ENCODE measurements at places on chromosomes 3 and 15.

DNA sequence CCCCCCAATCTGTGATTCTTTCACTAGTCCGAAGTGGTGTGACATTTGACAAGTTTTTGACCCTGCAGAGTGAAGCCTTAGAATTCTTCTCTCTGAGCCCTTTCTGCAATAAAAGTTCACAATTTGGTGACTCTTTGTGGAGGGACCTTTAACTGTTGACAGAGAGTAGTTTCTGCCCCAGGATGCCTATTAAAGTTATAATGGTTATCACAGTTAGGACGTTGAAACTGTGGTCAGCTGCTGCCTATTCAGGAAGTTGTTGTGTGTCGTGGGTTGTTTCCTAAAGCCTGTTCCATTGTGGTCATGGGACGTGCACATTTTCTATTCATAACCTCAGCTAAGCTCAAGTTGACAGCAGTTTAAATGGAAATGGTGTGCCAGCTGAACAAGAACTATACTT is 274.5 kb downstream of the NEK10 start:
- no peak for DNase-seq

- no peak for DNase-seq
These were observed 15.3 kb upstream of the SMAD3 start for GRCh38 chr15:67050062-67050461.

DNA sequence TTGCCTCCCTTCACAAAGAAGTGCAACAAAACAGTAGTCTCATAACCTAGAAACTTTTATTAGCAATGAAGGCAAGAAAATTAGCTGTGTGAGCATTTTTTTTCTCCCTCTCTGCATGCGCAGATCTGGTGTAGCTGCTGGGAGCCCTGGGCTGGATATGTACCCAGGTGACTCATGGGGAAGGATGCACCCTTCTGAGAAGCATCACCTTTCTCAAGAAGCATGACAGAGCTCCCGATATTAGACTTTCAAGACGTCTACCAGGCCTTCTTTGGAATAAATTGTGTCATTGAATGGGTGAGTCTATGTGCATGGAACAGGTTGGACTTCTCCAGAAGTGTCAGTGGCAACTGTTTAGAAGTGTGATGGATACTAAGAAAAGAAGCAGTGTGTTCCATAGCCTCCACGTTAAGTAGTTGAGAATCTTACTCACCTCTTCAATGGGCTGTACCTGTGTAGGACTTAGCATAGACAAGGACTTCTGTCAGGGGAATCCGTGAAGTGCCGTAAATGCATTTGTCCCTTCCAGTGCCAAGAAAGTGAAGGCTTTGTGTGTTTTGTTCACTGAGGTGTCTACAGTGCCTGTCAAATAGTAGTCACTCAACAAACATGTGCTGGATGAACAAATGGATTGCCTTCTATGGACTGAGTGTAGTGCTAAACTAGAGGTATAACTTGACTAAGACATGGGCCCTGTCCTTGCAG is 47.7 kb upstream of the RASGRP1 start:
- DNase-seq = peak; percentile 7

DNA sequence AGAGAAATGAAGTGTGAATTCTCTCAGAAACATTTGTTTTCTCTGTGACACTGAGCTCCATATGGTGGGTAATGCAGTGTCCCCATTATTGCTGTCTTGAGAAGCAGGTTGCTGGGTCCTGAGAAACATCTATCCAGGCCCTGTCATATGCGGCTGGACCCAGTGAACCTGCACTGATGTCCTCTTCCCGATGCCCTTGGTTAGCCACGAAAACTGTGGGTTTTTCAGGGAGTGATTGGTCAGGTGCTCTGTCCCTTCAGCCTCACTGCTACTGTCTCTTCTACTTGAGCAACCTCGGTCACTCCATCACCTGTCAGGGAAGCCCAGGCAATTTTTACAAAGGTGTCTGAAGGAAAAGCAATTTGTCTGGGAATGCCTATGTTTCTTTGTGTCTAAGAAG is 77.0 kb downstream of the SLC7A14 start:
- no peak for DNase-seq

- DNase-seq = no peak
These were observed 79.3 kb downstream of the ATP10A start for GRCh38 chr15:25783607-25784540.

- no peak for DNase-seq
These were observed 8.5 kb downstream of the SEC61A1 start for GRCh38 chr3:128060473-128061381.
